ENCODE measurements at places on chromosomes 5 and 9. TPM values are rescaled to one million over a fixed set of nuclear protein-coding genes. Genes with fewer than 3 reads are reported as not detected.
A peak's percentile ranks its signal among the peaks of the same experiment; 100 is the strongest.

- no peak for DNase-seq
These were observed 43.4 kb upstream of the ZNF366 start for GRCh38 chr5:72550595-72550994.

GRCh38 chr9:88429595-88430430, 41.6 kb downstream of the SPIN1 start:
- no peak for DNase-seq

The PNPLA7 gene
- 0.88 TPM for polyA plus RNA-seq

GRCh38 chr5:88670461-88670860, 212.5 kb downstream of the MEF2C start:
- DNase-seq, result no peak

- no peak for DNase-seq
These were observed 6.8 kb downstream of the NDST1 start for GRCh38 chr5:150514708-150515211.

DNA sequence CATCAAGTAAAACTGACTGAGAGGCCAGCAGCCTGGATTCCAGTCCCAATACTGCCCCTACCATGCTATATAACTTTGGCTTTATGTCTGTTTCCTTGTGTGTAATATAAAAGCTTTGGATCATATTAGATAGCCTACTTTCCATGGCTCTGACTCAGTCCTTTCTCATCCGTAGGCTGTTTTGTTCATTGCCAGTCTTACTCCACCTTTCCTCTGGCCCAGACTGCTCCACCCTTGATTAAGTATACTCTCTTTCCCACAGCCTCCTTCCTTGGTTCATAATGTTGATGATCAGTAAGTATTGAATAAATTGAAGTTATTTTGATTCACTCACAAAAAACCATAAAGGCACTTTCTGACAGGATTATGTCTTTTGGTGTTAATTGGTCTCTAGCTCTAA, 1.5 kb upstream of the MRPS30 start:
- no peak for DNase-seq

DNA sequence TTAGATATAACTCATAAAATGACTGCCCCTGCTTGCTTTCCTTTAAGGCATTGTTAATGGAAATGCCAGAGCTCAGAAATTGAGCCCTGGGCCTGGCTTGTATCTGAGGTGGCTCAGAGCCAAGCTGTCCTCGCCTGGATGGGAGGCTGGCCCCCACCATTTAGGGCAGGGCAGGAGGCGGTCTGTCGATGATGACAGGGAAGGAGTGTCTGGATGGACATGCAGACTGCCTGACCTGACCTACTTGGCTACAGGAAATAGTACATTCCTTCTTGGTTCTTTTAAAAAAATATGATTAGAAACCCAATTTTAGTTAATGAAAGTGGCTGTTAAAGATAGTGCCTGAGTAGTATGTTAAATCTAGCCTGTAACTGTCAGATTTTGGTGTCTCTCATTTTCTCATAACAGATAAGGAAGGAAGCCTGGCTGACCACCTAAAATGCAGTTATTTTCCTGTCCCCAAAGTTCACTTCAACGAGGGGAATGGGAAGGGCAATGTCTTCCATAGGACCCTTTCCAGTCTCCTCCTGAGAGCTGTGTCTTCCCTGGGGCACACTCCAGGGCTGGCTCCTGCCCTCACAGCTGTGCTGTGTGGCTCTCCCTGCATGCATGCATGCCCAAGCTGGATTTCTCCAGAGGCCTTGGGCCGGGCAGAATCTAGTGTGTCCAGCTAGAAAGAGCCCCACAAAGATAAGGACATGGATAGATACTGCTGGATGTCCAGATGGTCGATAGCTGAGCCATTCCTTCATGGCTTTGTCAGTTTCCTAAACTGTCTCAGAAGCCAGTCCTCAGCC, 42.3 kb downstream of the MACROH2A1 start:
- peak; percentile 85 for DNase-seq

The ARSI gene
- 0.03 TPM for polyA plus RNA-seq

- no peak for DNase-seq
These were observed 1.3 kb upstream of the CARD19 start for GRCh38 chr9:93094658-93095204.

DNA sequence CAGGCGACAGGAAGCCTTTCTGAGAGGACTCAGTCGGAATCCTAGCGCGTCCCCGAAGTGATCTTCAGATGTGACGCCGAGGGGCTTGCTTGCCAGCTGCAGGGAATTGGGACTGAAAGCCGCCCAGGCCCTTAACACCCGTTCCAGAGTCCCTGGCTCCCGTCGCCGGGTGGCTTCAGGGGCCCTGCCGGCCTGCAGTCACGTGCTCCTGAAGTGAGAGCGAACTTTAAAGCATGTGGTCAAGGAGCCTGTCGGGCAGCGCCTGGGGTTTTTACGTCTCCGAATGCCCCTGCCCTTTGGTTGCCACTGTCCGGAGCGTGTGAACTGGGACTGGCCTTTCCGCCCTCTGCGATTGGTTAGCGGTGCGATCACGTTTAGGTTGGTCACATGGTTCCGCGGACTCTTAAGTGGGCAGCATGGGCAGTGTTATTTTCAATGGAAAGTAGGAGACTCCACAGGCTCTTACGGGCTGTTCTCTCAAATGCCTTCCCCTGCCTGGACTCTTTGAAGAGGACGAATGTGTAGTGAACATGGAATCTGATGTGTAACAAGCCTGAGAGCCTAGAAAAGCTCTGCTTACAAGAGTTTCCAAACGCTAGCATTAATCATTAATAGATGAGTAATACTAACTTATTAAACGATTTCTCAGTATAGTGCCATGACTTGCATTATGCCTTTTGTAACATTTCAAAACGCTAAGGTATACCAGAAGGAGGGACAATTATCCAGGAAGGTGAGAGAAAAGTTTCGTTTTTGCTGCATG, 1.9 kb downstream of the VLDLR start:
- peak; percentile 68 for DNase-seq

DNA sequence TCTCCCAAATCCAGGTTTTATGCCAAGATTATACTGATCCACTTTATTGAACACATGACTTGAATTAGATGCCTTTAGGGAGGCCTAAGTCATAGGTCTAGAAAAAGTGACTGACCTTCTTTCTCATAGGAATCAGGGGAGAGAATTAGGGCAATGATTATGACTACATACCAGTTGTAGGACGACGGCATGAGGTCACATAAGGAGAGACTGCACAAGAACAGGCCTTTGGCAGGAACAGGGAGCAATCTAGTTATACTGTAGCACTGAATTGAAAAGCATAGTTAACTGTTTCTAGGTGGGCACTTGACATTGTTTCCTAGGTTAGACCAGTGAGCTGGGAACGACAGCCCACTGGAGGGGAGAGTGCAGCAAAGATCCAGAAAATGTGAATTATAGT, 22.7 kb downstream of the CREBRF start:
- DNase-seq, result no peak

The TMEM215 gene
- polyA plus RNA-seq, result not detected

DNA sequence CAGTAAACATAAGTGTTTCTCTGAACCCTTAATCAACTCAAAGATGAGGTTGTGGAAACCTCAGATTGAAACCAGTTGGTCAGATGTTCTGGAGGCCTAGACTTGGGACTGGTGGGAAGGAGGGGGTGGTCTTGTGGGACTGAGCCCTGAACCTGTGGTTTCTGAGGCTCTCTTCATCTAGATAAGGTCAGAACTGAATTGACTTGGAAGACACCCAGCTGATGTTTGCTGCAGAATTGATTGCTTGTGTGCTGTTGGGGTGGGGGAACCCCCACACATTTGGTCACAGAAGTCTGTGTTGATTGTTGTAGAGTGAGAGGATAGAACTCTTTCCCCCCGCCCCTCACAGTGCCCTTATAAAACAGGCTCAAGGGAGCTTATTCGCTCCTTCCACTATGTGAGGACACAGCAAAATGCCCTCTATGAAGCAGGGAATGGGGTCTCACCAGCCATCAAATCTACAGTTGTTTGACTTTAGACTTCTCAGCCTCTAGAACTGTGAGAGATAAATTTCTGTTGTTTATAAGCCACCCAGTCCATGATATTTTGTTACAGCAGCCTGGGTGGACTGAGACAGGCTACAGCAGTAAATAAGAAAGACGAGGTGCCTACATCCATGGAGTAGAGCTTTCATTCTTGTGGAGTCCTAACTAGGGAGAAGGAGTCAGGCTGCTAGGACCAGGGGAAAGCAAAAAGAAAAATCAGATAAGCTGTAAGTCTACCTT, 25.7 kb upstream of the UGCG start:
- no peak for DNase-seq

The MLANA gene
- not detected for polyA plus RNA-seq

- DNase-seq, result no peak
These were observed 10.1 kb upstream of the C1QTNF3 start for GRCh38 chr5:34053133-34053532.

GRCh38 chr5:17314907-17315471, 97.6 kb downstream of the BASP1 start:
- no peak for DNase-seq

DNA sequence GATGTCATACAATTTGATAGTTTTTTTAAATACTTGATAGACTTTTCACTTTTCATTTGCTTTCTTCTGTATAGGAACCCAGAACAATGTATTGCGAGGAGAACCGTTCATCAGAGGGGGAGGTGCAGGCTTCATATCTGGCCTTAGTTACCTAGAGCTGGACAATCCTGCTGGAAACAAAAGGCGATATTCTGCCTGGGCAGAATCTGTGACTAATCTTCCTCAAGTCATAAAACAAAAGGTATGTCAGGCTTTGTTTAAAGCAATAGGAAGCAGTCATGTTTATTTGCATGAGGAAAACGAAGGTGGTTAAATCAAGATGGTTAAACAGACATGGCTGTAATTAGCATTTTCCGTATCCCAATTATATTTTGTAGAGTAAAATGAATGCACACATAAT, 46.0 kb downstream of the C7 start:
- no peak for DNase-seq

- DNase-seq, result no peak
These were observed 44.9 kb upstream of the ZNF366 start for GRCh38 chr5:72552041-72552557.

DNA sequence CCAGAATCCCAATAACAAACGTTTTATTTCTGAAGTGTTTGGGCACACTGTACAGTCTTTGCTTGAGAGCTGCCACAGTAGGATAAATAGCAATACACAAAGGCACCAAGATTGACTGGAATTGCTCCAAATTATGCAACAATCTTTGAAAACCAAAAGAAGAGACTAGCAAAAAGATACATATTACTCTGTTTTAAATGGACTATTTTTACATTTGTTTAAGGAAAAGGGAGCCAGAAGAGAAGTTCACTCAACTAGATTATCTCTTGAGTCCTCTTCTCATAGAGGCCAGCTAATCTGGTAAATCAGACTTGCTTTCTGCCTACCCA, 385.0 kb upstream of the SLC30A5 start:
- no peak for DNase-seq

DNA sequence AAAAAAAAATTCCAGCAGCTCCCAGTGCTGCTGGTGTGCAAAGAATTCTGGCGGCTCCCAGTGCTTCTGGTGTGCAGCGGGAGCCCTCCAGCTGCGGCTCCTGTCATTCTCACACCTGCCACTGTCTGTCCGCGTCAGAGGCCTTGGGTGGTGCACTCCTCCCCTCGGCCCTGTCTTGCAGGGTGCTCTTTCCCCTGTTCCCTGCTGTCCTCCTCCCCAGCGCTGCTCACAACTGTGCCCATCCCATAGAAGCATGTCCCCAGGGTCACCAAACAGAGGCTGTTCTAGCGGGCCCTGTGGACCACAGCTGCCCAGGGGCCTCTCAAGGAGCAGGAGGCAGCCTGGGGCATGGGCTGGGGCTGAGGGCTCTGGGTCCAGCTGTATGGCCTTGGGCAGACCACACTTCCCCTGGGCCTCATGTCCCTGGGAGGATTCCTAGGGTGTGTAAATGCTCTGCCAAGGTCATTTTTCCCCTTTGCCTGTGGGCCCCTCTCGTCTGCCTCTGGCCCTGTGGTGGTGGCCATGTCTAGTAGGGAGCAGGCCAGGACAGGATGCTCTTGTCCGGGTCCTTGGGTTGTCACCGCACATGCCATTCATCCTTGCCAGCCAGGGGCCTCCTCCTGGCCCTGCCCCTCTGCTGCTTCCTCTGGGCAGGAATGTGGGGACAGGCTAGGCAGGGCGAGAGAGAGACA, 68.2 kb downstream of the PHF2 start:
- DNase-seq, result no peak

DNA sequence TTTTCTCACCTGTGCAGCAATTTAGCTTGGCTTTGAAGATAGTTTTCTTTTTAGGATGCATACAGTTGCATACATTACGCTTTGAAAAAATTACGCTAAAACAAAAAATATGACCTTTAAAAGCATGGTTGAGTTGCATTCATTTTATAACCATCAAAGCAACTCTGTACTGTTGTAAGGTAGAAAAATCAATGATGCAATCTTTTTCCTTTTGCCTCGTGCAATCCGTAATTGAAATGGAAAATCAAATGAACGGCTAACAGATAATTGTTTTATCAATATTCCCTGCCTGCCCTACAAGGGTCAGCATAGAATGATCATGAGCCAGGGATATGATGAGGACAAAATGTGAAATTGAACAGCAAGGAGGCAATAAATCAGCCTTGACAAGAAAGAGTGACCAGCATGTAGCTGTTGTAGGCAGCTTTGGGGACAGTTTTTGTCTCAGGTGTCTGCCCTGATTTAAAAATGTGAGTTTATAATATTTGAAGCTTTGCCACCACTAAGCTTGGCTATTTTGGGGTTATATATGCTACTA, 98.2 kb downstream of the PBX3 start:
- DNase-seq, result no peak

DNA sequence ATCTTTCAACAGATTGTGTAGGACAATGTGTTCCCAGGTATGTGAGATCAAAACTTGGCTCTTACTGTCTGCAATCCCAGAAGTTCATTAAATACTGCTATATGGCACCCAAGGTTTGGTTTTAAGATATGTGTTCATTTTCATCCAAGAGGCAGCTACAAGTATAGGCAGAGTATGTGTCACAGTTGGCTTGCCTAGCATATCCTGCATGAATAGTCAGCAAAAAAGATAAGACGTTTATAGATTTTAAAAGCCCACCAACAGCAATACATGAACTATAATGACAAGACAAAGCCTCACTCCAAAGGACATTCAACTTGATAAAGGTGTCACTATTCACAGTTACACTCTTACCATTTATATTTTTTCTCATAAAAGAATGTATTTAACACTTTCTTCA, 99.1 kb downstream of the BNC2 start:
- no peak for DNase-seq

The STPG3 gene
- not detected for polyA plus RNA-seq

The TAF11L4 gene
- polyA plus RNA-seq, result not detected

DNA sequence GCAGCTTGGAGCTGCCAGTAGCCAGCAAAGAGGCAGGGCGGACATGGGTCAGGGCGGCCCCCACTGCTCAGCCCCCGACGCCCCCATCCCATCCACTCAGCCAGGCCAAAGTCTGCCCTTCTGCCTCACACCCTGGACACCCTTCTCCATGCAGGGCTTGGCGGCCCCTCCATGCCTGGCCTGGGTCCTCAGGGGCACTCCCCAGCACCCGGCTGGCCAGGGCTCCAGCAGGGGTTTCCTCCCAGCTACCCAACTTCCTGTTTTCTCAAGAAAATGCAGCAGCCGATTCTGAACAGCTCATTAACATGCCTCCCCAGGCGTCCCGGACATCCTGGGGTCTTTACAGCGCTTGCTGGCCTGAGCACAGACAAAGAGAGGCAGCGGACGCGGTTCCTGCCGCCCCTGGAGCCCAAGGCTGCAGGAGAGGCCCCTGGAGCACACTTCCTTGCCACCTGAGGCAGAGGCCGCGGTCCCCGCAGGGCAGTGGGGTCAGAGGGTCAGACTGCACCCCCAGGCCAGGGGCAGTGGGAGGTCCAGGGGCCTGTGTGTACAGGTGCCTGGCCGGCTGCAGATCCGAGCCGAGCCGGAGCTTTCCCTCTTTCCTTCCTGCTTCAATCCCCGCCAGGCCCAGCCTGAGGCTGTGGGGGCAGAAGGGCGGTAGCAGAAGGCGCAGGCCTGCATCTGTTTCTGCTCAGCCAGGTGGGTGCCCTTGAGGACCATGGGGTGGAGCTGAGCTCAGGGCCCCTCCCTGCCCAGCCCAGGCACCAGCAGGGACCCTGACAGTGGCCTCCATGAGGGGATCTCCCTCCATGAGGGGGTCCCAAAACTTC, 18.7 kb upstream of the NRARP start:
- peak; percentile 42 for DNase-seq
